ENCODE measurements at places on chromosomes 7 and 10.

DNA sequence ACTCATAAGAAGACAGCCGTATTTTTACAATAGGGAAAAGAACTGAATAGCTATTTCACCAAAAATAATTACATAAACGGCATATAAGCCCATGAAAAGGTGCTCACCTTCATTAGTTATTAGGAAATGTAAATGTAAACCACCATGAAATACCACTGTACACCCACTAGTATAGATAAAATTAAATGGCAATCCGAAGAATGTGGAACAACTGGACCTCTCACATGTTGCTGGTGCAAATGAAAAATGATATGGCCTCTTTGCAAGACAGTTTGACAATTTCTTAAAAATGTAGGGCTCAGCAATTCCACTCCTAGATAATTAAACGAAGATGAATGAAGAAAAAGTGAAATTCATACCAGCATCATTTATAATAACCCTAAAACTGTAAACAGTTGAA, 91.8 kb downstream of the MAPK8 start:
- DNase-seq = no peak

DNA sequence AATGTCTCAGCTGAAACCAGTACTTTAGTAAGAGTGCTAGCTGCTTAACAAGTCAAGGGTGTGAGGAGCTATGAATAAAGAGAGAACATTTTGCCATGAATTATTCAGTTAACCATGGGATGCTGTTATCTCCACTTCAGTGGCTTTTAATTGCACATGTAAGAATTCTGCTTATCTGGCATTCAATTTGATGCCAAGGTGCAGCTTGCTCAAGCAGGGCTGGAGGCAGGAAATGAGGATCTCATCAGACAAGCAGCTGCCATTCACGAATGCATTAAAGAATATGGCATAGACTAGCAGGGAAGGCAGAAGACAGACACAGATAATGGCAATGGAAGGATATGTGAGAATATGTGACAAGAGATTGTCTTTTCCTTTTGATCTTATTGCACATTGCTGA, 697.8 kb downstream of the NRG3 start:
- no peak for DNase-seq

- no peak for DNase-seq
These were observed 39.4 kb upstream of the ATOH7 start for GRCh38 chr10:68271196-68271882.

DNA sequence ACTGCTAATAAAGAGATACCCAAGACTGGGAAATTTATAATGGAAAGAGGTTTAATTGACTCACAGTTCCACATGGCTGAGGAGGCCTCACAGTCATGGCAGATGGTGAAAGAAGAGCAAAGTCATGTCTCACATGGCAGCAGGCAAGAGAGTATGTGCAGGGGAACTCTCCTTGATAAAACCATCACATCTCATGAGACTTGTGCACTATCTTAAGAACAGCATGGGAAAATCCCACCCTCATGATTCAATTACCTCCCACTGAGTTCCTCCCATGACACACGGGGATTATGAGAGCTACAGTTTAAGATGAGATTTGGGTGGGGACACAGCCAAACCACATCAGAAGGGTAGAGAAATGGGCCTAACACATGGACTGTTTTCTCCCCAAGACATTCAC, 156.3 kb downstream of the CCDC71L start:
- DNase-seq = no peak

GRCh38 chr10:129601737-129602136, 134.7 kb downstream of the MGMT start:
- no peak for DNase-seq

DNA sequence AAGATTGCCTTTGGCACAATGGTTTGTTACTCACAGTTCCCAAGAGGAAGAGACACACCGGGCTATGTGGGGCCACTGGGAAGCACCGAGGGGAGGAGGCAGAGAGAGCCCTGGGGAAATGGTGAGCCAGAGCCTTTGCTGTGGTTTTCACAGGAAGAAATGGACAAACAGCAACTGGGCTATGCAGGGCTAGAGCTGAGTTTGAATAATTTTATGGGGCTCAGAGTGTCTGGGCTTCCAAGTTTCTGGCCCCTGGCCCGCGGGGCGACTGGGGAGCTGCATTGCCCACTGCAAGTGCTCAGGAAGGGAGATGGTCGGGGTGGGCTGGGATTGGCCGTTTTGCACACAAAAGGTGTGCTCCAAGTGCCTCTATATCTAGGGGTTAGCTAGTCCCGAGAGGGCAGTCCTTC, 92.6 kb downstream of the CHST15 start:
- DNase-seq = no peak

DNA sequence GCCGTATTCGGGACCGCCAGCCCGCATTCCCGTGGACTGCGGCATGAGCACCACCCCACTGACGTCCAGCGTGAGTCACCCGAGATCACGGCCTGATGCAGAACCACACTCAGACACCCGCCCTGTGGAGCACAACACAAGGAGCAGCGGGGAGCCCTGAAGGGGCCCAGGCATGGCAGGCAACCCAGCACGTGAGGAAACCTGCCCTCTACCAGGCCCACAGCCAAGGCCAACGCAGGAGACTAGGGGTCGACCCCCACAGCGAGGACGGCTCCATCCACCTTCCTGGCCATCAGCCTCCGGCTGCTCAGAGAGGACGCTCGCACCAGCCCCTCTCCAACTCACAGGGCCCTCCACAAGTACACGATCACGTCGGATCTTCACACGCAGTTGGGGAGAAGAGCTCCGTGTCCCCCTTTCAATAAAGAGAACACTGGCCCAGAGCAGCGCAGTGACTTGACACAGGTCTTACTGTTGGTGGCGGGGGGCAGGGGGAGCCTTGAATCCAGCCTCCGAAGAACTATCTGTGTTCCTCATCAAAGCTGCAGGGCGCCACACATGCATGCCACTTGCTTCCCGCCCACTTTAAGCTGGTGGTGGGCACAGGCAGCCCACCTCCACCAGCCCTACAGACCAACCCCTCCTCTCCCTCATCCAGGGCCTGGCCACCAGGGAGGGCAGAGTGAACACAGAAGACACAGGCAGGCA, 22.0 kb downstream of the MAD1L1 start:
- no peak for DNase-seq

- DNase-seq = no peak
These were observed 9.2 kb downstream of the TLX1 start for GRCh38 chr10:101140084-101140949.

- DNase-seq = no peak
These were observed 6.6 kb downstream of the TTYH3 start for GRCh38 chr7:2638224-2638991.

- DNase-seq = no peak
These were observed 24.6 kb downstream of the VSIR start for GRCh38 chr10:71748671-71749191.

GRCh38 chr7:1227814-1228544, 4.7 kb upstream of the UNCX start:
- no peak for DNase-seq

- DNase-seq = no peak
These were observed 8.1 kb upstream of the GPR85 start for GRCh38 chr7:113094517-113095249.

DNA sequence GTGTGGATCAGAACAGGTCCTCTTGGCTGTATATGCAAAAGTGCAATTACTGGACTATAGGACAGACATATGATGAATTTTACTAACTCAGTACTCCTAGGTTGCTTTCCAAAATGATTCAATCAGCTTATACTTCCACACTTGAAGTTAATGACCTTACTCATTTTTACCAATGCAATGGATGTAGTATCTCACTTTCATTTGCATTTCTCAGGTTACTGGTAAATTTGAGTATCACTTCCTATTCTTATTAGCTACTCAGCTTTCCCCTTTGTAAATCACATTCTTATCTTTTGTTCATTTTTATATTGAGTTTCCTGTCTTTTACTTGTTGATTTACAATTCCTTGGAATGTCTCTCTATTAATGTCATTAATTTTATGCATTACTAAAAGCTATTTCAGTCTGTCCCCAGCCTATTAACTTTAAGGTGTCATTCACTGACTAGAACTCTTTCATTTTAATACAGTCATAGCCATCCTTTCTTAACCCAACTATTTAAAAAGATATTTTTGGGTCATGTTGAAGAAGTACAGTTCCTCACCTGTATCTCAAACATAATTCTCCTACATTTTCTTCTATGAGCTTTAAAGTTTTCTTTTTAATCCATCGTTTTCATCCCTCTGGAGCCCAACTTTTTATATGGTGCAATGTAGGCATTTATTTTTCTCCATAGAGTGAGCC, 88.6 kb downstream of the VIM start:
- DNase-seq = no peak

DNA sequence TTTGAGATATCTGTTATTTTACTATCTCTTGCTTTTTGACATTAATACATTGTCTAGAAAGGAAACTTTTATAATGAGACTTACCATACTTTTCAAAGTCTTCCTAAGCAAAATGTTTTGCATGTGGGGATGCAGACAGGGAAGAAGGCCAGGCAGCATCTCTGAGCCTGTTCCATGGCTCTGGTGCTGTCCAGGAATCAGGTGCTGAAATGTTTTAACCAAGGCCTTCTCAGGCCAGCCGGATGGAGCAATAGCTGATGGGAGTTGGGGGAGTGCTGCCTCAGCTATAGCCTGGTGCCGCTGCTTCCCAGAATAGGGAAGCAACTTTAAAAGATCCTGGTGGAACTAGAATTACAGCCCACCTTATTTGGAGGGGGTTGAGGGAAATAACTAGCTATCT, 38.5 kb downstream of the CRTAC1 start:
- DNase-seq = no peak

GRCh38 chr7:67754651-67755050, 758.0 kb downstream of the TYW1 start:
- DNase-seq = no peak

DNA sequence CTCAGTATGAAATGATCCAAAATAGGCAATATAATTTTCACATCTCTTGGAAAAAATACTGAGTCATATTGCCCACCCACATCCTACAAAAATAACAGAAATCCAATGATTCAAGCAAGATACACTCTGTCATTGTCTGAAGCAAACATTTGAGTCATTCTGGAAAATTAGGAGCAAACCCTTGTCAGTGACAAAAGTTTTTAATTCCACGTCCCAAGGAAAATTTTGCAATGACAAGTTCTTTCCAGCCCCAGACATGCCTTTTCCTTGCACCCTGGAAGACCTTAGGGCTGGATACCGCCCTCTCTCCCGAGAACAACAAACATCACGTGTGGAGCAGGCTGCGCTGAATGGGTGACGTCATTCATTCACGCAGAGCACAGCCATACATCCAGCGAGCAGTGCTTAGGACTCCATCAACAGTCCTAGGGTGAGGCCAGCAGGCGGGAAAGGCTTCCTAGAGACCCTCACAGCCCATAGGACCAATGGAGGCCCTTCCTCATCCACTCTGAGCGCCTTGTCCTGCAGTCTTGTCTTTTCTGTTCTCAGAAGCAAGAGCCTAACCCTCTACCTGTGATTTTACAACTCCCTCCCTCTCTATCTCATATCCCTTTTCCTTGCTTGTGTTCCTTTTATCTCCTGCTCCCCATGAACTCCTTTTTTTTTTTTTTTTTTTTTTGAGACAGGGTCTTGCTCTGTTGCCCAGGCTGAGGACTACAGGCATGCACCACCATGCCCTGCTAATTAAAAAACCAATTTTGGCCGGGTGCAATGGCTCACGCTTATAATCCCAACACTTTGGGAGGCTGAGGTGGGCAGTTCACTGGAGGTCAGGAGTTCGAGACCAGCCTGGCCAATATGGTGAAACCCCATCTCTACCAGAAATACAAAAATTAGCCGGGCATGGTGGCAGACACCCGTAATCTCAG, 23.5 kb upstream of the KDM7A start:
- no peak for DNase-seq

- DNase-seq = no peak
These were observed 299.4 kb upstream of the NPVF start for GRCh38 chr7:25527665-25528170.

- DNase-seq = peak; percentile 65
These were observed 209.4 kb upstream of the KLF14 start for GRCh38 chr7:130943336-130943901.

DNA sequence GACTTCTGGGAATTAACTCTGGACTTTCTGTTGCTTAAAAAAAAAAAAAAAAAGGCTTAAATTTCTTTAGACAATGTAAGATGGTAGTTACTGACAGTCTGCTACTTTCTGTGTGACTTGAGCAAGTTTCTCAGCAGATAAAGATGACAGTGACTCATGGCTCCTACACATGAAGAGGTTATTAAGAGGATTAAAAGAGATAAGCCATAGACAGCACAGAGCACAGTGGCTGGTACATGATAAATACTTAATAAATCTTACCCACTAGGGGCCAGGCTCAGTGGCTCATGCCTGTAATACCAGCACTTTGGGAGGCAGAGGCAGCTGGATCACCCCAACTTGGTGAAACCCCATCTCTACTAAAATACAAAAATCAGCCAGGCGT, 174.8 kb downstream of the JAZF1 start:
- no peak for DNase-seq

GRCh38 chr10:110415809-110416208, 81.9 kb upstream of the DUSP5 start:
- DNase-seq = no peak

DNA sequence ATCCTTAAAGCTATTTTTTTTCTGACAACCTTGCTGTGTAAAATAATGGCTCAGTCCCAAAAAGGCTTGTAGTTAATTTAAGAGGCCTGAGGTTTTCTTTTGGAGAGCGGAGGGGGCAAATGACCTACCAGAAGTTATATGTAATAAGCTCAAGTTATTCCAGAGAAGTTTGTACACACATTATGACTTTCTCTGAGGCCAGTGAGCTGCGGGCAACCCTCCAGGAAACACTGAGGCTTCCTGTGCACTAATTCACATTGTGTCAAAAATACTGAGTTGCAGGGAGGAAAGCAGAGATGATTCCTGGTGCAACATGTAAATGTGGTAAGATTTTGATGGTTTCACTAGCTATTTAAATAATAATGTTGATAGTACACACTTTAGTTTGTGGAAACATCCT, 188.6 kb downstream of the DIP2C start:
- DNase-seq = no peak

GRCh38 chr10:48594803-48595538, 9.9 kb downstream of the ARHGAP22 start:
- no peak for DNase-seq

- no peak for DNase-seq
These were observed 21.4 kb downstream of the EFCAB10 start for GRCh38 chr7:105559926-105560325.

- no peak for DNase-seq
These were observed 382.7 kb downstream of the SFMBT2 start for GRCh38 chr10:7027913-7028808.

DNA sequence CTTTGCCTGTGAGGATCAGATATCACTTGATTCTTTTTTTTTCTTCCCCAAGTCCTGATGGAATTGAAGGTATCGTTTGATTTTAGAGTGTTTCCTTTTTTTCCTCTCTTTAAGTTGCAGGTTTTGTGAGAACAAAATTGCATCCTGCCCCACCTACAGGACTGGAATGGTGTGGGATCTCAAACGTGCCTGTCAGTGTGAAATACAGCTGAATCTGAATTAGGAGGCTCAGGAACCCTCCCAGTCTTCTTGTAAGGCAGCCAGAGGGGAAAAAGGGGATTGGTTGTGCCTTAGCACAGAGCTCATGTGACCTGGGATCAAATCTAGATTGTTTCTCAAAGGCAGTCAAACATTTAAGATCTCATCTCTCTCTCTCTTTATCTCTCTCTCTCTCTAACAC, 32.7 kb upstream of the KLHL7 start:
- no peak for DNase-seq

- peak; percentile 40 for DNase-seq
These were observed 174.5 kb upstream of the HDAC9 start for GRCh38 chr7:18320971-18321567.

GRCh38 chr7:76372984-76373833, 14.4 kb upstream of the YWHAG start:
- no peak for DNase-seq
